Activated T-cell treated with anti-CD3 and anti-CD28 coated beads, Interleukin-2, amount 50 U/mL, for 24 hours (primary cell): ENCODE measurements at places on chromosomes 5 and 9.

DNA sequence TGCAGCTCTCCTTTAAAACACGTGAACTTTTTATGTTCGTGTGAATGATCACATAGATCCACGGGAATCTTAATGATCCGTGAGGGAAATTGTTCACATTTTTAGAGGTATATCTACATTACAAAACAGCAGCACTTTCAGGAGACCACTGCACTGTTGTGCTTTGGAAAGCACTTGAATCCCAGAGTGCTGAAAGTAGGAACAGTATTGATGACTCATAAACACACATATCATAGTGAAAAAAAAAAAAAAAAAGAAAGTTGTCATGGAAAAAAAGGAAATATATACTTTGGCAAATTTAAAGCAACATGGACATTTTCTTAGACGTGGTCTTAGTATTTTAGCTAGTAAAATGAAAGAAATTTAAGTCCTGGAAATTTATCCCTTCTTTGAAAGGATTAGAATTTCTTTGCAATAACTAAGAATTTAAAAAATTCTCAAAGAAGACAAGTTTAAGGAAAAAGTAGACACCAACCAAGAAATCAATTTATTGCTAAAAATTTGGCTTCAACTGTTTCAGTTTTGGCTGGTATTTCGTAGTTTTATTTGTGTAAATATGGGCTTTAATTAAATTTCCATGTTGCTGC lies 55.4 kb downstream of the ADGRV1 start:
- DNase-seq, result no peak

GRCh38 chr5:35926389-35927051 lies 11.9 kb downstream of the CAPSL start:
- DNase-seq, result peak; percentile 69

- no peak for DNase-seq
Measured at GRCh38 chr5:128579093-128579492, 41.0 kb upstream of the FBN2 start.

- no peak for DNase-seq
Measured at GRCh38 chr5:78288246-78288645, 6.3 kb downstream of the AP3B1 start.

GRCh38 chr9:35736201-35736633 lies 3.8 kb downstream of the CREB3 start:
- peak; percentile 68 for DNase-seq

- no peak for DNase-seq
Measured at GRCh38 chr9:97518909-97519307, 17.4 kb downstream of the TMOD1 start.

DNA sequence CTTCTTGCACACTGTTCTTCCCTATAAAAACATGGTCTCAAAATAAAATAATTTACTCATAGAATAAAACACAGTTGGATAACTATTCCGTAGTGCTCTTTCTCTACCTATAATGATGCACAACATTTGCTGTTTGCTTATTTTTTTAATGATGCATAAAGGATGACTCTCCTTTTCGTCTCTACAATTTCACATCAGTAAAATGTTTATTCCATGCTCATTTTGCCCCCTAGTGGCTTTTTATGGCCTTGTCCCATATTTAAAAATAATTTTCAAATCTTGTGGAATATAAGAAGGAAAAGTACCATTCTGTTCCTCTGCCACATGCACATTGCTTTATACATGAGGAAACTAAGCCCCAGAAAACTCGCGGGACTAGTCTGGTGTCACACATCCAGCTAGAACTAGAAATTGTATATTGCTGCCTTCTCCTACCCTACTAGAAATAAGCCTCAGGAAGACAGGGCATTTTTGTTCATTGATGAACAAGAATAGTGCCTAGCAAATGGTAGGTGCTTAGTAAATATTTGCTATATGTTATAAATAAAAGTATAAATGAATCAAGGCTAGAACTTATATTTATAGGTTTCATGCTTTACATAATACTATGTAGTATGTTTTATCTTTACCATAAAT lies 12.7 kb downstream of the KCTD16 start:
- no peak for DNase-seq

GRCh38 chr9:87227456-87227855 lies 270.2 kb upstream of the DAPK1 start:
- no peak for DNase-seq

GRCh38 chr5:53039855-53040254 lies 50.7 kb downstream of the ITGA2 start:
- DNase-seq, result no peak

GRCh38 chr5:151155775-151156506 lies 1.6 kb downstream of the ANXA6 start:
- DNase-seq, result peak; percentile 54

- DNase-seq, result no peak
Measured at GRCh38 chr5:87390075-87390474, 22.7 kb downstream of the CCNH start.

GRCh38 chr9:104572612-104573011 lies 3.6 kb downstream of the OR13C8 start:
- DNase-seq, result no peak

- DNase-seq, result no peak
Measured at GRCh38 chr9:127187231-127187956, 65.0 kb upstream of the ANGPTL2 start.

DNA sequence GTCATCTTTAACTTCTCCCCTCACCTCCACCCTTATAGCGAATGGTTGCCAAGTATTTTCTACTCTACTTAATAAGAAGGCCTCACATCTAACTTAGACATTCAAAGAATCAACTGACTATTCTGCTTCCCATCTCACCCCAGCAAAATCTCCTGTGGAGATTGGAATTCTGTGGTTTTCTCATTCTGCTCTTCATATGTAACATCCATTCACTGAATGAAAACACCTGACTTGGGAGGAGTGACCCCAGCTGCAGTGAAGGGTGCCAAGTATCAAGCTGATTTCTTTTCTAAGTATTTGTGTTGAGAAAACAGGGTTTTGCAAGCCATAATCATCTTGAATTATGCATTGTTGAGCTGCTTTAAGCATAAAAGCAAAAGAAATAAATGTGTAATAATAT lies 42.5 kb upstream of the TAF1L start:
- no peak for DNase-seq

DNA sequence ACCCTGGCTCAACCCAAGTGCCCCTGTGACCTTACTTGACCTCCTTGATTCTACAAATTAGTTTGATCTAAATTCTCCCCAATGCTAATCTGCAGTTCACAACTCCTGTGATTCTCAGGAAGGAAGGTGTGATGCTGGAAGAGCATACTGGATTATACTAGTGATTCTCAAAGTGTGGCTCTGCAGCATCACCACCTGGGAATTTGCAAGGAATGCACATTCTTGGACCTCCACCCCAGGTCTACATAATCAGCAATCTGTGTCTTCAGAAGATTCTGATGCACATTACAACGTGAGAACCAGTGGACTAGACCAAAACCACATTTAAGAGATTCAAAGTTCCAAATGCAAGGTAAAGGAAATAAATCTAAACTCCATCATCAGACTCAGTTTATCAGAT lies 198.6 kb downstream of the AGTPBP1 start:
- no peak for DNase-seq

- DNase-seq, result no peak
Measured at GRCh38 chr5:9721161-9721560, 91.0 kb upstream of the TAS2R1 start.

- DNase-seq, result no peak
Measured at GRCh38 chr9:110752766-110753165, 84.2 kb downstream of the MUSK start.

GRCh38 chr5:176851871-176852658 lies 41.7 kb downstream of the UNC5A start:
- no peak for DNase-seq

DNA sequence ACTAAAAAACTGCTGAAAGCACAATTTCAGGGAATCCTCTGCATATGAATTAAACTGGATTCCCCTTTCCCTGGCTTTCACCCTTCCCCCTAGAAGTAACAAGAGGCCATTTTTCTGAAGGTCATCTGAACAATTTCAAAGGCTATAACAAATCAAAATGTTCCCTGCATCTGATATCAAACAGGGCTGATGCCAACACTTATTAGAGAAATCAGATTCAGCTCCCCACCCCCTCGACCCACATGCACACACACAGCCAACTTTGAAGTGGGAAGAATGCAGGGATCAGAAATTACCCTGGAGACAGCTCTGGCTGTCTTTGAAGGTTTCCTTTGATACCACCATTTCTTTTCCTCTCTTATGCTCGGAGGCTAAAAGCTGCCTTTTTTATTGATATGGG lies 149.0 kb upstream of the RAPGEF1 start:
- no peak for DNase-seq

GRCh38 chr5:51651889-51652288 lies 268.6 kb downstream of the ISL1 start:
- no peak for DNase-seq

- no peak for DNase-seq
Measured at GRCh38 chr9:6219981-6220380, 4.4 kb downstream of the IL33 start.

DNA sequence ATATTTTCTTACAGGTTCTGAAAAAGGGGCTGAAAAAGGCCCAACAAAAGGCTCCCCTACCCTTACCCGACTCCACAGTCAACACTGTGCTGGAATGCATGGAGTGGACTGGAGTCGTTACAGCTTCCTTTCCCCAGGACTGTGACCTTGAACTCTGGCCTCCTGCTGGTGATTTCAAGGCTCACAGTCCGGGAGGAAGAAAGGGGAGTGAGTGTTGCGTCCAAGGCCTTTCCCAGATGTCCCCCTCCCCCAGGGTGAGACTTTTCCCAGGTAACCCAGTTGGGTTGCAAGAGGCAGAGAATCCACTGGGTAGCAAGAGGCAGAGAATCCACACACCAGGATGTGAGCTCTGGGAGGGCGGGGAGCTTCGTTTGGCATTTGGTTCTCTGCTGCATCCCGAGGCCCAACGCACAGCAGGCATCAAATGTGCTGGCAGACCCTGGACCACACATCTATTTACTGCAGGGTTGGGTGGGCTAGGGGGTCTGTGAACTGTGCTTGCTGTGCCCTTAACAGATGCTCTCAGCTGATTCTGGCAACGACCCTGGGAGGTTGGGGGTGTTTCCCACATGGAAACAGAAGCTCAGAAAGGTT lies 37.5 kb downstream of the FABP6 start:
- DNase-seq, result no peak

GRCh38 chr5:164336276-164336675 lies 830.9 kb downstream of the MAT2B start:
- DNase-seq, result no peak

GRCh38 chr9:127707766-127708165 lies 978 bp downstream of the CFAP157 start:
- DNase-seq, result no peak

DNA sequence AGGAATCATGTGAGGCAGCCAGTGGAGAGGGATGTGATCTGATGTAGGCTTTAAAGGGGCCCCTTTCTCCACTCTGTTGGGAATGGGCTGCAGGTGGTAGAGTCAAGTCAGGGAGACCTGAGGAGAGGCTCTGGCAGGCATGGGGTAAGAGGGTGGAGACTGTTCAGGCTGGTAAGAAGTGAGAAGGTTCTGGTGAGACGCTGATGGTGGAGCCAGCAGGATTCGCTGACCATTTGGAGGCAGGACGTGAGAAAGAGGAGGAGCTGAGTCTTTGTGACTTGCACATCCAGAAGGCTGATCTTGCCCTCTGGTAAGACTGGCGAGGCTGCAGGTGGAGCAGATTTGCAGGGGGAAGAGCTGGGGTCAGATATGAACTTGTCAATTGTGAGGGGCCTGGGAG lies 248.0 kb downstream of the NSG2 start:
- DNase-seq, result no peak

GRCh38 chr5:60340965-60341471 lies 358.9 kb downstream of the DEPDC1B start:
- no peak for DNase-seq

DNA sequence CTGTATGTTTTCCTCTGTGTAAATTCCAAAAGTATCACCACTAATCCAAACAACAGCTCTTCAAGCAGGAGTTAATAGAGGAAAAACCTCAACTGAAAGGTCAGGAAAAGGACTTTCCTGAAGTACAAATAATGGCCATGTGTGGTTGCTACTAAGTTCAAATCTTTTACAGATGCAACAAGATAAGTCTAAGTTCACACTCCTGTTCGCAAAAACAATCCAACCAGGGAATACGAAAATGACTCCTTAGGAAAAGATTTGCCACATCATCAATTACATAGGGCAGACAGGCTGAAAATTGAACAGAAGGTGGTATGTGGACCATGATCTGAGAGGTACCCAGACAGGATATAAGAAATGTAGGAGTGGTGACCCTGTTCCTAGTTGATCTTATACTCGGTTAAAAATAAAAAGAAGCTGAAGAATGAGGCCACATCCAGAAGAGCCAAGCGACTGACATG lies 210.2 kb downstream of the TSSK1B start:
- no peak for DNase-seq

- no peak for DNase-seq
Measured at GRCh38 chr5:120538644-120539043, 74.5 kb downstream of the PRR16 start.

- DNase-seq, result no peak
Measured at GRCh38 chr9:108654566-108654965, 201.2 kb downstream of the ACTL7B start.

DNA sequence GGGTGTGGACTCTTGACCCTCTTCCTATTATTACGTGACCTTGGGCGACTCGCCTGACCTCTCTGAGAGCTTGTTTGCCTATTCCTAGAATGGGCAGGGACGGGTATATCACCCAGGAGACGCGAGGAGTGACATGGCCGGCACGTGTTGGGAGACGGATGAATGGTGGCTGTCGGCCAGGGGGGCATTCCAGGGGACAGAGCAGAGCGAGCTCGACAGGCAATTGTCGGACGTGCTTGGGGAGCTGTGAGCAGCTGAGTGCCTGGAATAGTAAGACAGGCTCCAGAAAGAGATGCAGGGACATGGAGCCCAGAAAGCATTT lies 29.3 kb upstream of the UNC5A start:
- no peak for DNase-seq

DNA sequence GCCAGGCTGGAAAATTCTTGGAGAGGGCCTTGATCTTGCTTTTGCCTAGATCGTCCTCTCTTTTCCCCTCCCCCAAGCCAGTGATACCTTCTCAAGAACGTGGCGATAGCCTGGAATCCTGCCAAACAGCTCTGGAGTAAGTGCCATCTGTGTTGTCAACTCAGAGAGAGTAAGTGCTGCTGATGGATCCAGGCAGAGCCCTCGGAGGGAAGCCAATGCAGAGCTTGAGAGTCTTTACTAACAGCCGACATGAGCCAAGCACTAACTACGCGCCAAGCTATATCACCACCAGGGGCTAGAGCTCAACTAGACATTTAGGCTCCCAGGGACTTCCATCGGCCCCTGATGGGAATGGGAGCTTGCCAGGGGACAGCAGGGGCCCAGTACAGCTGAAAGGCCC lies 17.6 kb downstream of the RAPGEF1 start:
- DNase-seq, result no peak

- no peak for DNase-seq
Measured at GRCh38 chr5:138819081-138819480, 56.1 kb downstream of the LRRTM2 start.

GRCh38 chr5:52709167-52709925 lies 78.4 kb upstream of the ITGA1 start:
- DNase-seq, result no peak

- no peak for DNase-seq
Measured at GRCh38 chr5:143569213-143569701, 165.8 kb upstream of the NR3C1 start.

DNA sequence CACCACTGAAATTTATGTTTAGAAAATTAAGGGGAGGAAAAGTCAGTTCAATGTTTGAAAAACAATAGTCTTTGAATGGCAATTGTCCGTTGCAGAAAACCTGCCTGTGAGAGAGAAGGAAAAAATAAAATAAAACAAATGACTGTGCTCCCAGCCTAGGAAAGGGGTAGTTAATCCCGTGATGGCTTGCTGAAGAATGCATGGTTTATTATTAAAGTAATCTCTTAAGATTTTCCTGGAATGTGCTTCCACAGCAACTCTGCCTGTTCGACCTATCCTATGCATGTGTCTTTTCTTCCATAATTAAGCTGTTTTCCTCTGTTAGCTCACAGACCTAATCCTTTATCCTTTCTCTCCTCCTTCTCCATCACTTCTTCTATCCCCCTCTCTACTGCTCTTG lies 2.4 kb upstream of the DAB2 start:
- DNase-seq, result no peak
